ENCODE measurements at places on chromosomes 5 and 9.

DNA sequence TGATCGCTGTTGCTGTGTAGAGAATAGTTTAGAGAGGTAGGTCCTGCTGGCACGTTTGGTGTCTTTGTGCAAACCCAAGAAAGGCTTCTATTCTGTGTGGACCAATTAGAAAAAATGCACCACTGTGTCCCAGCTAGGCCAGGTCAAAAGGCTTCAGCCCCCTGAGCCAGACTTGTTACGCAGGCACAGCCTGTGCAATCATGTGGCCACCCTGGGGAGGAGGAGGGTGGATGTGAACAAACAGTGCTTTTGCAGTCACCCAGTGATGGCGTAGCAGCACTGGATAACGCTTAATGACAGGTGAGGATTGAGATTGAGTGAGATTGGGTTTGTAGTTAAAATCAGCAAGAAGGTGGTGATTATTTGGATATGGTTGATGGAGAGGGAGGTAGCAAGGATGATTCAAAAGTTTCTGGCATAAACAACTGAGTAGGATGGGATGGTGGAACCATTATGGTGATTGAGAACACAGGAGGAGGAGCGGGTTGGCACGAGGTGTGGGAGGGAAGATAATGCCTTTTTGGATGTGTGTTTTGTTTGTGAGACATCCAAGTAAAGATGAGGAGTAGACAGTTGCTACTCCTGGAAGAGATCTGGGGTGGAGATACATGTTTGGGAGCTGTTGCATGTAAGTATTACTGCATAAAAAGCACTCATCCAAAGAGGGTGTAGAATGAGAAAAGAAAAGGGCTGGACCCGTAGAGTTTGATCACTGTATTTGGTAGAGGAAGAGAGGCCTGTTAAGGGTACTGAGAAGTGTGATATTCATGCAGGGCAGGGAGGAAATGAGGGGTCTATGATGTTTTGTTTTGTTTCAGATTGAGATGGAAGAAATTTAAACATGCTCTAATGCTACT is 6.7 kb downstream of the GCNT1 start:
- DNase-seq: no peak

GRCh38 chr9:21320465-21320864 is 14.7 kb downstream of the KLHL9 start:
- DNase-seq: no peak

DNA sequence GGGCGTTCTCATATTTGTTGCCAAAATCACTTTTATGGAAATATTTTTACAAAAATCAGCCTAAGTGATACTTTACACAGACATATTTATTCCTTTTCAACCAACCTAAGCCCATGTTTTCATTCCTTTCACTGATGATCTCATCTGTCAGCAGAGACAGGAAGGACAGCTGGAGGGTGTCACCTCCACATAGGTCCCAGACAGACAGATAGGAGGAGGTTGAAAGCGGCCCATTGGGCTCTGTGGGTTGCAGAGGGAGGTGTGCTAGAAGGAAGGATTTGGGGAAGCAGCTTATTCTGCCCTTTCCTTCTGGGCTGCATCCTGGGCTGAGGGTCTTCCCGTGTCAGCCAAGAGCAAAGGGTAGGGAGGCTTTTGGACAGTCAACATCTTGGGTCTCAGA is 26.0 kb upstream of the SEMA4D start:
- no peak for DNase-seq

GRCh38 chr5:103910011-103910410 is 347.4 kb upstream of the NUDT12 start:
- no peak for DNase-seq
